Thymus (tissue), 14 donors: ENCODE measurements at places on chromosomes 5 and 9. TPM values are rescaled to one million over a fixed set of nuclear protein-coding genes. Genes with fewer than 3 reads are reported as not detected.

RAI14 gene
- polyA plus RNA-seq = 6.0 TPM

CCDC187 gene
- polyA plus RNA-seq = 0.23 TPM

LCN1 gene
- polyA plus RNA-seq = 1.2 TPM

GPR150 gene
- 0.89 TPM for polyA plus RNA-seq

SLC36A3 gene
- under 0.01 TPM for polyA plus RNA-seq

TRIM14 gene
- polyA plus RNA-seq = 16.4 TPM

DOLPP1 gene
- 9.6 TPM for polyA plus RNA-seq

MLANA gene
- polyA plus RNA-seq = 0.09 TPM

TNC gene
- polyA plus RNA-seq = 11.0 TPM

SPINK7 gene
- 33.6 TPM for polyA plus RNA-seq

APBA1 gene
- 0.80 TPM for polyA plus RNA-seq

AGXT2 gene
- polyA plus RNA-seq = 0.02 TPM

ABO gene
- 1.3 TPM for polyA plus RNA-seq
